ENCODE measurements at places on chromosomes 16 and 17.

- peak; percentile 50 for DNase-seq
Measured at GRCh38 chr17:82647593-82648164, 565 bp downstream of the WDR45B start.

GRCh38 chr16:47317465-47318240 lies 143.2 kb downstream of the ITFG1 start:
- no peak for DNase-seq

DNA sequence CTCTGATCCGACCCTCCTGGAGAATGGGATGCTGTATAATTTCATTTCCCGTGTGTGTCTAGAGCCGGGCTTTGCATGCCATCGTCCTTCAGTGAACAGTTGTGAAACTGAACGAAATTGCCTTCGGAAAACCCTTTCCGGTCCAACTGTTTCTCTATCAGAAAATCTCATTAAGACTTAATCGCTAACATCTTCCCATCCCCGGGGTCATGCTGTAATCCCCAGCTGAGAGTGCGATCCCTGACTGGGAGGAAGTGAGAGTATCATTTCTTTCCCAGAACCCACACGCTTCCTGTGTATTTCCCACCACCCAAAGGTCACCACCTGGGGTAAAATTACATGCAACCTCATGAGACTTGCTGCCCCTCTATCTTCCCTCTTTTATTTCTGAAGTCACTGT lies 75.6 kb upstream of the RBFOX1 start:
- no peak for DNase-seq

GRCh38 chr16:83806036-83806435 lies 1.7 kb upstream of the HSBP1 start:
- DNase-seq, result no peak

GRCh38 chr17:65065906-65066305 lies 9.4 kb upstream of the GNA13 start:
- no peak for DNase-seq

- DNase-seq, result no peak
Measured at GRCh38 chr16:878072-878784, 77.7 kb upstream of the GNG13 start.

DNA sequence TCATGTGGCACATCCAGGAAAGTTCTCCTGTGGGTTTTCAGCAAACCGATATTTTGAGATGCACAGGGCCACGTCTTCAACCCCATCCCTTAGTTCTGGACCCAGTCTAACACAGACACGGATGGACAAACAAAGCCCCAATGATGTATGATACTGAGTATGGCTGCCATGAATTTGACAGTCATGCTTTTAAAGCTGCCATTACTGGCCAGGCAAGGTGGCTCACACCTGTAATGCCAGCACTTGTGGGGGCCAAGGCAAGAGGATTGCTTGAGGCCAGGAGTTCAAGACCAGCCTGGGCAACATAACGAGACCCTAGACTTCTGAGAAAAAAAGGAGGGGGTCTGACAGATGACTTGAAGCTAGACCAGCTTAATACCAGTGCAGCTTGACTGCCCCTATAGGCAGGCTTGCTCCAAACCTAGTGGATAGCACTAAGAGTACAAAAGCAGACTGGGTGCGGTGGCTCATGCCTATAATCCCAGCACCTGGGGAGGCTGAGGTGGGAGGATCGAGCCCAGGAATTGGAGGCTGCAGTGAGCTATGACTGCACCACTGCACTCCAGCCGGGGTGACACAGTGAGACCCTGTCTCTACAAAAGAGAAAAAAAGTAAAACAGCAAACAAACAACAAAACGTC lies 10.8 kb upstream of the ZNF629 start:
- DNase-seq, result no peak

DNA sequence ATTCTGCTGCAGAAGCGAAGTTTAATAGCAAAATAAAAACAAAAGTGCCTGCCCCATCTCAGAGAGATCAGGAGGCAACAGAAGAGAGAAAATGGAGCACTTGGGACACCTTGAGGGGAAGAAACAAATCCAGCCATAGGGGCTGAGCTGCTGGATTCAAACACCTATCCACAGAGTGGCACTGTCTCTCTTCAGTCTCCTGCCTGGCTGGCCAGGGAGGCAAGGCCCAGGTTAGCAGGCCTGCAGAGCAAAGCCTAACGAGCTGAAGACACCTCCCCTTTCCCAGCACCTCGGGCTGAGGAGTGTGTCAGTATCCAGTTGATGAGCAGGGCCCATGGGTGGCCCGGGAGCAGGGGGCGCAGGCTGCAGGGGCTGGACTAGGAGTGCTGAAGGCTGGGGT lies 8.8 kb upstream of the KRT31 start:
- DNase-seq, result no peak

DNA sequence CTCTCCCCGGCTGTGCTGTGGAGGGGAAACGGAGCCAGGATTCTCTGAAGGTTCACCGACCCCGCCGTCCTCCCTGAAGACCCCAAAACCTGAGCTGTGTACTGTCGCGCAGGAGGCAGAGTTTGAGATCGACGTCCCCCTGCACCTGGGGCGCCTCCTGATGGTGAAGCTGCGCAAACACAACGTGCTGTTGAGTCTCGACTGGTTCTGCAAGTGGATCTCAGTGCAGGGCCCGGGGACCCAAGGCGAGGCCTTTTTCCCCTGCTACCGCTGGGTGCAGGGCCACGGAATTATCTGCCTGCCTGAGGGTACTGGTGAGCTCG lies 62.6 kb upstream of the TEKT1 start:
- no peak for DNase-seq

DNA sequence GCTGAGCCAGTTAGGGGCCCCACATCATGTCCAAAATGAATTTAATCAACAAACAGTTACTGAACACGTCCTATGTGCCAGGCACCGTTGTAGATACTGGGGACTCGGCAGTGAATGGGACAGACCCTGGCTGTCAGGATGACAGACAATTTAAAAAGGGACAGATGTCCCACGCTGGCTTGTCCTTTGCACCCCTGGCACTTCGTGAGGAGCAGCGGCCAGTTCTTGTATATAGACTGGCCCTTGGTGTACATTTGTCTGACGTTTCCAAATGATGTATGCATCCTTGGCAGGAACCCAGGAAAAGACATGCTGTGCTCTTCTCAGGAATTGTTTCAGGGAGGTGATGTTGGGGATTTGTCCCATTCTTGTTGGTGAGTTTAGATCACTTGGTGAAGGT lies 21.1 kb downstream of the IL4R start:
- DNase-seq, result no peak

DNA sequence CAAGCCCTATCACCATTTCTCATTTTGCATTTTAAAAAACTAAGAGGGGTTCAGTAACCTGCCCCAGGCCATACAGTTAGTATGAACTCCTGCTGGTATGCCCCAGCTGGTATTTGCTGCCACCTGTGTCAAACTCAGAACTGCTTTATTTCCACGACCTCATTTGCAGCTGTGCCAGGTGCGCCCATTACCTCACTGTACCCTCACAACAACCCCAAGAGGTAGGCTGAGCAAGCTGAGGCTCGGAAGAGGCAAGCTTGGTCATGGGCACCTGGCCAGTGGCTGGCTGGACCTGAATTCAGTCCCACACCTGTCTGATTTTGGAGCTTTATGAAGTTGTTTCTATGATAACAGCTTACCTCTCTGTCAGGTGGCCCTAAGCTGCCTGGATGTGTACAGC lies 7.6 kb downstream of the EPN2 start:
- no peak for DNase-seq

DNA sequence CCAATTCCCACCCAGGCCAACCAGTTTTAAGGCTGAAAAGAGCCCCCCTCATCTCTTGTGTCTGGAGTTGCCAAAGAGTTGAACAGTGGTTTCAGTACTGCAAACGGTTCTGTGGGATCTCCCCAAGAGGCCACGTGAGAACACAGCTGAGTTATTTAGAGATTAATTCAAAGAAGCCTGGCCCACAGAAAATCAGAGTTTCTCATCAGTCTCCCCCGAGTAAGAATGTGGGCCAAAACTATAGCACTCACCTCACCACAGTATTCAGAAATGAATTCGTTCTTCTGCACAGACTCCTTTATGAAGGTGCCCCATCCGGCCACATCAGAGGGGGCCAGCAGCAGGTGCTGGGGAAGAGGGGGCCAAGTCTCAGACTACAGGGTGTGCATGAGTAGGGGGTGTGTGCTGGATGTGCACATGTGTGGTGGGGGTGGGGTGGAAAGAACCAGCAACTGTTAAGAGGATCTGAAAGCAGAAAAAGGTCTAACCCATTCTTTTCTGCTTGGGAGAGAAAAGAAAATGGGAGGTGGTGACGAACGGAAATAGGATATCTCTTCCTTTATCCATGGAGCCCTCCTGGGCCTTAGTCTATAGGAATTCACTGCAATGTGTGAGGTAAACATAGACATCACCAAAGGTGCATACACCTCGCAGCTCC lies 22.6 kb downstream of the CNTNAP1 start:
- no peak for DNase-seq

DNA sequence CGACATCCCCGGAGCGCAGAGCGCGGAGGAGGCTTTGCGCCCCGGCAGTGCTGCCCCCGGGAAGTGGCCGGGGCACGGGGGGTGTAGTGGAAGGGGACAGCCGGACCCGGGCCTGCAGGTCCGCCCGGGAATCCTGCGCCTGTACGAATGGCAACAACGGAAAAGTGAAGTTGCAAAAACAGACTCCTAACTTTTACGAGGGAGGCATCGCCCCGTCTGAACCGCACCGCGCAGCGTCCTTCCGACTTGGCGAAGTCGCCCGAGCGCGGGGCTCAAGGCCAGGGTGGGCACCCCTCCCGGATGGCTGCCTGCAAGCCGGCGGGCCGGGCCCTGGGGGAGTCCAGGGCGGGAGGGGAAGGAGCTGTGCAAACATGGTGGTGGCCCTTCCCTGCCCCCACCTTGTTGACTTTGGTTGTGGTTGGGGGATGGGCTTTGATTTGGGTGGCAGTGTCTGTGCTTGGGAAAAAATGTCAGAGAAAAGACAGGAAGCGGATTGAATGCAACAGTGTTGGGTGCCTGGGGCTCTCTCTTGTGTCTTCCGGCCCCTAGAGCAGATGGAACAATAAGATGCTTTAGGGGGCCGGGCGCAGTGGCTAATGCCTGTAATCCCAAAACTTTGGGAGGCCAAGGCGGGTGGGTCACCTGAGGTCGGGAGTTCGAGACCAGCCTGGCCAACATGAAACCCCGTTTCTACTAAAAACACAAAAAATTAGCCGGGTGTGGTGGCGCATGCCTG lies 675 bp downstream of the RNF213 start:
- peak; percentile 42 for DNase-seq

- DNase-seq, result no peak
Measured at GRCh38 chr17:77210331-77210730, 69.6 kb downstream of the SEC14L1 start.

GRCh38 chr17:75174996-75175395 lies 7.8 kb downstream of the SUMO2 start:
- no peak for DNase-seq

GRCh38 chr17:40328386-40328766 lies 19.4 kb downstream of the RARA start:
- DNase-seq, result no peak

DNA sequence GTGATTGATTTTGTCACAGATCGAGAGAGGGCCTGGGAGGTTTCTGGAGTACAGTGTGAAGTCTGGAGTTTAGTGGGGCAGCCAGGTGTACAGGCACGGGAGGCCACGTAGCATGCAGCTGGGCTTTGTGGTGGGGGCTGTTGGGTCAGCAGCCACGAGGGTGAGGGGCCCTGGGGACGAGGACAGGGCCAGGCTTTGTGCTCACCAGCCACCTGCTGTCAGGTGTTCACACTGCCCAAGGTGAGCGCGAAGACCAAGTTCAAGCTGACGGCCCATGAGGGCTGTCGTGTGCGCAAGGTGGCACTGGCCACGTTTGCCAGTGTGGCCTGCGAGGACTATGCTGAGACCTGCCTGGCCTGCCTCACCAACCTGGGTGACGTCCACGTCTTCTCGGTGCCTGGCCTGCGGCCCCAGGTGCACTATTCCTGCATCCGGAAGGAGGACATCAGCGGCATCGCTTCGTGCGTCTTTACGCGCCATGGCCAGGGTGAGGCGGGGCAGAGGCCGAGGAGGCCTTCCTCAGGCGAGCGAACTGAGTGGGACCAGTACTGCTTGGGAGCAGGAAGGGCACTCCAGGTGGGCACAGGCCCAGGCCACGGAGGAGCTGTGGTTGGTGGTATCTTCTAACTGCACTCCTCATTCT lies 15.9 kb downstream of the LLGL1 start:
- no peak for DNase-seq

DNA sequence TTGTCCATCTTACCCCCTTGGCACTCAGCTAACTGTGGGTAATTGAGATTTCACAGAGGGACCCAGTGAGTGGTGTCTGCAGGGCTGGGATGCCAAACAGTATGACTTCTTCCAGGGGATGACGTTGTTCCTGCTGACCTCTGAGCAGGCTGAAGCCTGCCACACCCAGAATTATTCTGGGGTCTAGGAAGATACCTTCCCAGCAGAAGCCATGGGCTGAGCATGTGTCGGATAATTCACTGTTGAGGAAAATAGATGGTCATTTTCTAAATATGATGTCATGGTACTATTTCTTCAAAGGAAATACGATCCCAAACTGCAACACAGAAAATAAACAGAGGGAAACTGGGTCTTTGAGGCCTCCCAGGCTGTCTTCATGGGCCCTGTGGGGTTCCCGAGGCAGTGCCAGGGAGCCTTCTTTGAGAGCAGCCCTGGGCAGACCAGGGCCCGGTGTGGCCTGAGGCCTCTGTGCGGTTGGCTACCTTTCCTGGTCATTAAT lies 17.4 kb downstream of the WNT9B start:
- DNase-seq, result no peak

DNA sequence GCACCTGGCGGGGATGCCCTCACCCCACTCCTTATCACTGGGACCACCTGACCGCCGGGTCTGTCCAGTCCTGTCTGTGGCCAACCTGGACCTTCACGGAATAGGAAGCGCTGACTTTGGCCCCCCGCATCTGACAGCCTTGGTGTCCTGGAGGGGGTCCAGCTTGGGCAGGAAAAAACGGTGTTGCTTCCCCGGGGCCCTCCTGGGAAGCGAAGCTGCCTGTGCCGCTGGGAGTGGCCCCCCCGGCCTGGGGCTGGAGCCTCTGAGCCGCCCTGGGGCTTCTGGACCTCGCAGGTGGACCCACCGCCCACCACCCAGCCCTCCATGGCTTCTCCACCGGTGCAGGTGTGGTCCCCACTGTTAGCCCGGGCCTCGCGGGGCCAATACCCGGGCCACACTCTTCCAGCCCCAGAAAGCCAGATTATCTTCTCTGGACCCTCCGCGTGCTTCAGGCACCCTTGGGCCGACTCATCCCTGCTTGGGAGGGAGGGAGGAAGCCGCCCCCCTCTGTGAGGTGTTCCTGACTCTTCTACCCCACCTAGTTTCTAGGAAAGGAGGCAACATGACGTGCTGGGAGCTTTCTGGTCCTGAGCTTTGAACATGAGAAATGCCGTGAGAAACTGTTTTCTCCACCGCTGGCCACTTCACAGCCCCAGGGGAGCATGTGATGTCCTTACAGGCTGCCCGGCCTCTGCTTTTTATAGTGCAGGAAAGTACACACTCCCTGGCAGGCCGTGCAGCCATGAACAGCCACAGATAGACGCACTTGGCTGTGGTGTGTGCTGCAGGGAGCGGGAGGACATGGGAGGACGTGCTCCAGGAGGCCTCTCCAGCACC lies 1.1 kb downstream of the C1QTNF1 start:
- no peak for DNase-seq

GRCh38 chr17:79813297-79814126 lies 16.6 kb upstream of the CBX8 start:
- no peak for DNase-seq

GRCh38 chr17:56085576-56086267 lies 67.6 kb upstream of the ANKFN1 start:
- DNase-seq, result no peak

GRCh38 chr17:41917679-41918313 lies 955 bp downstream of the ACLY start:
- DNase-seq, result peak; percentile 17

- DNase-seq, result no peak
Measured at GRCh38 chr17:7781429-7781828, 52.6 kb upstream of the KDM6B start.

Measured in progenitor cell of endocrine pancreas (in vitro differentiated cells).